ENCODE measurements at places on chromosomes 12 and 14.

DNA sequence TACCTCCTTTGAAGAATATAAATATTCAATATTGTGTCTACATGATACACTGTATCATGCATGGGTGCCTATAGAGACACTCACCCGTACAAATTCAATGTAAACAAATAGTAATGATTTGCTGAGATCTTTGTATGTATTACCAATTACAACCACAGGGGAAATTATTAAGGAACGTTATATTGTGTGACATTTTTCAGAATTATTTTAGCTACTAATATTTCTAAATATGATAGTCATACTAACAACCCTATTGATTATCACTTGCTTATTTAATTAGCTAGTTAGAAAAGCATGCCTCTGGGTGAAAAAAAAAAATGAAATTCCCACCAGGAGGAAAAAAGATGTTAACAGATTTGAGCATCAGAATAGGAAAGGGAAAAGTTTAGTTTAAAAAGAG lies 2.1 kb downstream of the SOX5 start:
- no peak for DNase-seq

DNA sequence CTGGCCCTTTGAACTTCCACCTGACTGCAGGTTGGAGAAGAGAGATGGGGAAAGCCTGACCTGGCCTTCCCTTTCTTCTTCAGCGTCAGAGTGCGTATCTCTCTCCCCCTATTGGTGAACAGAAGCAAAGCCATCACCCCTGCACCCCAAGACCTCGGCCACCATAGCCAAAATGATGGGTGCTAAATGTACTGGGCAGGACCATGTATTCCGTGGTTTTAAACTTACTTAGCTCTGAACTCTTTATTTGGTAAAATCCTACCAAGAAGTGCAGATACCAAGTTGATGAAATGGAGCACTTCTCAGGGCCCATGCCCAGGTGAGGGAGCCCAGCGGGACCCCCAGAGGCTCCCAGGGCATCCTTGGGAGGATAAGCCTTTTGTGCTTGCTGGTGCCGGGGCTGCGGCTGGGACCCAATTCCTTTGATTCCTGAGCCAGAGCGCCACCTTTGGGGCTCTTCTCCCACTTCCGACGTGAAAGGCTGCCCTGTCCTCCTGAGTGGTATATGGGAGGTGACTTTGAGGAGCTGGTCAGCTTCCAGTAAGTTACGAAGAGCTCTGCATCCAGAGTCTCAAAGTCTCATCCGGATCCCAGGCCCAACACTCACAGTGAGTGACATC lies 9.4 kb downstream of the CCND2 start:
- DNase-seq = no peak

- DNase-seq = no peak
Measured at GRCh38 chr12:124184456-124184855, 110.4 kb upstream of the RFLNA start.

GRCh38 chr12:125402874-125403789 lies 337.9 kb downstream of the AACS start:
- DNase-seq = no peak

DNA sequence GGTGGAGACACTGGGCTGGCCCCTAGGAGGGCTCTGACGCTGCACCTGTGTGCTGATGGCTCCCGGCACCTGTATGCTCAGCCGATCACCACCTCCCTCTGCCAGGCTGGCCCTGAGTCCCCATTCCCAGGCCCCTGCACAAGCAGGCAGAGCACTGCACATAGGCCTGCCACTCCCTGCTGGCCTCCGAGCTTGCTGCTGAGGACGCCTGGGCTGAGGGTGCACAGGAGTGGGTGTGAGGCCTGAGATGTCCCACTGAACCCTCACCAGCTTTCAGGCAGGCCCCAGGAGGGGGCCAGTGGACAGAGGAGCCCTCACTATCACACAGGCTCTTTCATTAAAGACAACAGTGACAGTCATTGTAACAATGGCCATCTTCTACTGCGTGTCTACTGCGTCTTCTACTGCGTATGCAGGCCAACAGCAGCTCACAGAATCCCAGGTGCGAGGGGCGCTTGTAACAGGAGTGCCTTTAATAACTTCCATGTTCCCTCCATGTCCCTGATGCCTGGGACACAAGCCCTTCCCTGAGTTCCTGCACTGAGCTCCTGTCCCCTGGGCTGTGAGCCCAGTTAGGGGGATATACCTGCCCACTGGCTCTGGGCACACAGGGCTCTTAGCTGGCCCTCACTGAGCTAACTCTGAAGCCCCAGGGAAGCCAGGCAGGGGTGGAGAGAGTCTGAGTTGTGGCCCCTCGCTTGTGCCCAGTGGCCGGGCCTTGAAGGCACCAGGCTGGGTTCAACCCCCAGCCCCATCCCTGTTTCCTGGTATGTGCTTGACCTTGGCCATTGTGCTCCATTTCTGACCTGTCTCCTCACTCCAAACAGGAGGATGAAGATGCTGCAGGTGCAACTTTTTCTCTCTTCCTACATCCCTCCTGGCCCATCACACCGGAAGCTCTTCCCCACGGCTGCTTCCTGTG lies 71.3 kb downstream of the PRIMA1 start:
- no peak for DNase-seq

- no peak for DNase-seq
Measured at GRCh38 chr14:21343035-21343794, 40.6 kb downstream of the SUPT16H start.

- no peak for DNase-seq
Measured at GRCh38 chr12:3242199-3242863, 165.2 kb downstream of the TSPAN9 start.

- DNase-seq = peak; percentile 33
Measured at GRCh38 chr12:10140001-10140400, 10.0 kb upstream of the CLEC7A start.

- no peak for DNase-seq
Measured at GRCh38 chr12:32753605-32754004, 2.1 kb downstream of the YARS2 start.

DNA sequence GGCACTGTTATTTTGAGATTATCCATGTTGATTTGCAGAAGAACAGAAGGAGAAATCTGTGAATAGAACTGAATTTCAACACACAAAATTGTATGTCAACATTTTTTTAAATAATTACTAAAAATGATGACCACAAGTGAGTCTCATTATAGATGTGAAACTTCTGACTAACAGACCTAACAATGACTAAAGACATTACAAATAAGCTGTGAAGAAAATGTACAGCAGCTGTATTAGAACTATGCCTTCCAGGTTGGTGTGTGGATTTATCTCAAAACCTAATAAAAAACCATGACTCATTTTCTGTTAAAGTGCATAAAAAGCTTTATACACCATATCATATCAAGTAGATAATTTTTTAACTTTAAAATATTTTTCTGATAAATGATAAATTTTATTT lies 22.5 kb upstream of the FOXG1 start:
- DNase-seq = no peak

DNA sequence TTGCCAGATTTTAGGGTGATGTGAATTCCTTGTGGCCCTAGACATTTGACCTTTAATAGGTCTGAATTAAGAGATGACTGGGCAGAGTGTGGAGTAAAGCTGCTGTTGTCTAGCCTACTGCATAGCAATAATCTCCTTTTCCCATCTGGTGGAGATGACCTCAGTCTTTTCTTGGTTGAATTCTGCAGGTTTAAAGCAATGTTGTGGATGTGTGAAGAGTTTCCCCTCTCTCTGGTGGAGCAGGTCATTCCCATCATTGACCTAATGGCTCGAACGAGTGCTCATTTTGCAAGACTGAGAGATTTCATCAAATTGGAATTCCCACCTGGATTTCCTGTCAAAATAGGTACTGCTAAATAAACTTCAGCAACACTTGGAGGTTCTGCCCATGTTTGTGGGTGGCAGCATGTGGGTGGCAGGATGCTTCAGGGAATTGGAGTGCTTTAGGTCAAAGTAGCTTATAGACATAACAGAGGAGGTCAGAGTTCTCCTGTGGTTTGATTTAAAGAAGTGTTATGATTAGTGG lies 19.0 kb downstream of the C12orf76 start:
- DNase-seq = no peak

GRCh38 chr14:77301103-77301502 lies 19.6 kb downstream of the POMT2 start:
- peak; percentile 38 for DNase-seq

- DNase-seq = no peak
Measured at GRCh38 chr12:6435961-6436715, 8.6 kb upstream of the CD27 start.

- DNase-seq = no peak
Measured at GRCh38 chr14:95885866-95886265, 9.2 kb downstream of the TUNAR start.

GRCh38 chr12:50032854-50033581 lies 7.7 kb upstream of the RACGAP1 start:
- DNase-seq = peak; percentile 63

- DNase-seq = no peak
Measured at GRCh38 chr12:94872007-94872653, 131.4 kb downstream of the NDUFA12 start.

- no peak for DNase-seq
Measured at GRCh38 chr12:106901276-106901675, 54.4 kb upstream of the TMEM263 start.

DNA sequence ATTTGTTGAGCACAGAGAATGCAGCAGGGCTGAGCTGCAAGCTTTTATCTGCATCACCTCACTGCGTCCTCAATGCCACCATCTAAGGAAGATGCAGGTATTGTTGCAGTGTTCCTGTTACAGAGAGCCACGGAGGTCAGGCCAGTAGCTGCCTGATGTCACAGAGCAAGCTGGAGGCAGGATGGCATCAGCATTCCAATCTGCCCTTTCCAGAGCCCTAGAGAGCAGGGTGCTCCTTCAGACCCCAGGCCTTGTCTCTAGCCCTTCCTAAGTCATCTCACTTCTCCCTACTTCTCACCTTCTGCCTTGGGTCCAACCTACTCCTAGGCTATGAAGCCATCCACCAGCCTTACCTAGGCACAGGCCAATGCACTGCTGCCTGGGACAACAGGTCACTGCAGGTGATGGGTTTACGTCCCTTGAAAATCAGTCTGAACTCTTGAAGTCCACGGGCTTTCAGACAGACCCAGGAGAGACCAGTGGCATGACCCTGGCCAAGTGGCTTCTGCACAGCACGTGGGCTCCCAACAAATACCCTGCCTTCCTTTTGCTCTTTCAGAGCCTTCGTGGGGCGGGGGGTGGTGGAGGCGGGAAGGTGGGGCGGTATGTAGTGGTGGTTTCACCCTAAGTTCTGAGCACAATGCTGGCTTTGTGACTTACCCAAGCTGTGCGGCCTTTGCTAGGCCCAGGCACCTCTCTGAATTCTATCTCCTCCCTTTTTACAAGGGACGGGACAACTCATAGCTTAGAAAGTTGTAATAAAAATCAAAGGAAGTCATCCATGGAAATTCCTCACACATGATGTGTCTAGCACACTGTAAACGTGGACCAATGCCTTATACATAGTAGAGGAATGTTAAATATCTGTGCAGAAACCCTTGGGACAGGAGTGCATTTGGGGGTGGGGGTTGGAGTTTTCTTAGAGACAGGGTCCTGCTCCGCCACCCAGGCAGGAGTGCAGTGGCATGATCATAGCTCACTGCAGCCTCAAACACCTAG lies 136.0 kb downstream of the KSR2 start:
- no peak for DNase-seq

DNA sequence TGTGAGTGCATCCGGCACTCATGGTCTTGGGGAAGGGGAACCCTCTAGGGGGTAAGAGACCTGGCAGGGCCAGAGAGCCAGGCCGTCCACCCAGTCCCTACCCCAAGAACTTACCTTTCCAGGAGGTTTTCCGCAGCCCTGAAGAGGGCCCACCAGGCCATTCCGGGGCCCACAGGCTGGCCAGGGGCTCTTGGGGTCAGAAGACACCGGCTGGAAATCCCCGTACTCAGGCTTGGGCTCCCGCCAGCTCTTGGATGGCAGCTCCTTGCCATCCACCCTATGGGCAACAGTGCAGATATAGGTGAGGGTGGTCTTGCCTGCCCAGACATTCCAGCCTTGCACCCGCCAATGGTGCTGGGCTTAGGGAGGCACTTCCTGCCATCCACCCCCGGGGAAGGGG lies 34.6 kb downstream of the NCKAP5L start:
- no peak for DNase-seq

DNA sequence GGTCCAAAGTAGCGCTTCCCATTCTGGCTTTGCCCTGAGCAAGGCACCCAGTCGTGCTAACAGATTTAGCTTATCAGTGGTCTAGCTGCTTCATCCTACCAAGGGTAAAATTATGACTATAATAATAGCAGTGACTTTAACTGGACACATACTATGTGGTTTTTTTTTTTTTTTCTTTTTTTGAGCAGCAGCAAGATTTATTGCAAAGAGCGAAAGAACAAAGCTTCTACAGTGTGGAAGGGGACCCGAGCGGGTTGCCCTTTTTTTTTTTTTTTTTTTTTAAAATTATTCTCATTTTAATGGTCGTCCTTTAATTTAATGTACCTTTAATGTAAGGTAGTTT lies 505 bp downstream of the HELB start:
- DNase-seq = no peak

GRCh38 chr12:51122844-51123243 lies 39.4 kb upstream of the CSRNP2 start:
- no peak for DNase-seq

- no peak for DNase-seq
Measured at GRCh38 chr14:63496837-63497400, 46.3 kb downstream of the PPP2R5E start.

GRCh38 chr14:96409701-96410100 lies 17.8 kb downstream of the AK7 start:
- no peak for DNase-seq

- no peak for DNase-seq
Measured at GRCh38 chr14:42374332-42374731, 767.7 kb downstream of the LRFN5 start.

DNA sequence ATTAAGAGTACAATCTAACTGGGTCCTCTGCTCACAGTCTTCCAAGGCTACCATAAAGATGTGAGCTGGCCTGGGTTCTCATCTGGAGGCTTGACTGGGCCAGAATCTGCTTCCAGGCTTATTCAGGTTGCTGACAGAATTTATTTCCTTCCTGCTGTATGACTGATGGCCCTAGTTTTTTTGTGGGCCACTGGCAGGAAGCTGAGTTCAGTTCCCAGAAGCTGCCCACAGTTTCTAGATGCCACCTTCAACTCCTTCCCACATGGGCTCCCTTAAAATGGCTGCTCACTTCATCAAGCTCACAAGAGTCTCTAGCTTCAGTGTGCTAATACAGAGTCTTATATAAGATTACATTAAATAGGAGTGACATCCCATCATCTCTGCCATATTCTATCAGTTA lies 121.7 kb upstream of the CAND1 start:
- DNase-seq = no peak

DNA sequence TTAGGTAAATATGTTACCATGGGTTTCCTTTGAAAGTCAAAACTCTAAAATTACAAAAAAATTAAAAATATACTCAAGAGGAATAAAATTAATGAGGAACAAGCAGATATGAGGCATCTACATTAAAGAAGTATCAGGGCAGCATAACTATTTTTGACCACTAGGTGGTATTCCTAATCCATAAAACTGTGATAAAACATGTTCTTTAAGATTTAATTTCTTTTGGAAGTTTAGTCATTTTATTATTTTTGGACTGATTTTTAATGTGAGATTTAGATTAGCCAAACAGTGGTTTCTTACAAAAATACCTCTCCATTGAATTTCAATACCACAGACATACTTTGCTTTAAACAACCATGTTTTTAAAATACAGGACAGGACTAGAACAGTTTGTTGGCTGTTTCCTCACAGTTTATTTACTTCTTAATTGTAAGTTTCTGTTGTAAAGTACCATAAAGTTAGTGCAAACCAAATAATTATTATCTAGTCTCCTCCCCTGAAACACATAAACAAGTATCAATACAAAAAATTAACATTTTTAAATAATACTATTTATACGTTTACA lies 49.8 kb downstream of the NTS start:
- DNase-seq = no peak

All from GDM1 (cell line).